Kidney (tissue), 22 donors: ENCODE measurements at places on chromosomes 5 and 9. TPM values are rescaled to one million over a fixed set of nuclear protein-coding genes. Genes with fewer than 3 reads are reported as not detected.

PCDHB11 gene
- polyA plus RNA-seq = 0.47 TPM

ARL14EPL gene
- polyA plus RNA-seq = not detected

LMNB1 gene
- 1.7 TPM for polyA plus RNA-seq

MUSK gene
- not detected for polyA plus RNA-seq

SLCO4C1 gene
- polyA plus RNA-seq = 9.0 TPM

CKS2 gene
- polyA plus RNA-seq = 72.8 TPM

NIPAL4 gene
- polyA plus RNA-seq = not detected

SAP30L gene
- 30.7 TPM for polyA plus RNA-seq

C6 gene
- polyA plus RNA-seq = 5.2 TPM

WNT8A gene
- polyA plus RNA-seq = not detected

IFNK gene
- not detected for polyA plus RNA-seq

HAND1 gene
- not detected for polyA plus RNA-seq

- DNase-seq = peak; percentile 88
Observed at GRCh38 chr9:112348257-112349007, 15.0 kb upstream of the PTBP3 start.

DNA sequence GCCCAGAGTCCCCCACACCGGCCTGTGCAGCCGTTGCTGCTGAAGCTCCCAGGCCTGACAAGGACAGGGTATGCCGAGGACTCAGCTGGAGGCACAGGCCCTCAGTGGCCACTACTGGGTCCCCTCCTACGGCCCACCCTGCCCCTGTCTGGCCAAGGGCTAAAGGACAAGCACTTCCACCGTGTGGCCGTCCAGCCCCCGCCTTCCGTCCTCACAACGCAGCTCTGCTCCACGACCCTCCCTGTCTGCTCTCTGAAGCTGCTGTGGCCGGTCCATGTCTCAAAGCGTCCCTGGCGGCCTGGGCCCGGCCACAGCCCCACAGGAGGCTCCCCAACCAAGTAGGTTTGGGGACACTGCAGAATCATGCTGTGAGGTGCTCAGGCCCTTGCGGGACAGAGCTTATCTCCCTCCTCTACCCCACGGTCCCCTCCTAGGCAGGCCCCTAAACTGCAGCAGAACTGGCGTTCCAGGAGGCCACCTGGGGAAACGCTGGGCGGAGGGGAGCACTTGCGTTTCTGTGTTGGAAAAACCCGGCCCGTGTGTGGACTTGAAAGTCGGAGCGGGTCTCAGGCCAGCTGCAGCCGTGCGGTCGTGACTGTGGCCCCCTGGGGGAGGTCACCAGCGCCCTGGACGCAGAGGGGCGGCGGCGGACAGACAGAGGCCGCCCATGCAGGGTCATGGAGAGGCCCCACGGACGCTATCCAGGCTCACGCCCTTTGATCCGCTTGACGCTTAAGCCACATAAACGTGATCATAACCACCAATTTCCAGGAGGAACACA is 45.6 kb downstream of the NKD2 start:
- DNase-seq = no peak

GRCh38 chr5:111676466-111676865 is 80.5 kb downstream of the NREP start:
- DNase-seq = no peak

- no peak for DNase-seq
Observed at GRCh38 chr5:62948301-62948700, 369.7 kb downstream of the LRRC70 start.

DNA sequence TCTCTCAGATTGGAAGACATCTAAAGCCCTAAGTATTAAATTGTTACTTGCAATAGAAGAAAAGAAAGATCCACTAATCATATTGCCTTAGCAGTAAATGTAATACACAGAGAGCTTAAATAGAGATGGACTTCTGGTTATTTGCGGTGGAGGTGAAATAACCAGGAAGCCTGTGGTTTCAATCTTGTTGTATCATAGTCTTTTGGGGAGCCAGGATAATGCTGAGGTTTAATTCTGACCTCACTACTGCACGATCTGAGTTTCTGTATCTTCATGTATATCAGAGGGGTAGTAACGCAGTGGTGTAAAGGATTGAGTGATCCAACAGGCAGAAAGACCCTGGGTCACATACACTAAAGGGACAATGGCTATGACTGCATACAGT is 71.7 kb downstream of the ANKRD55 start:
- no peak for DNase-seq

DNA sequence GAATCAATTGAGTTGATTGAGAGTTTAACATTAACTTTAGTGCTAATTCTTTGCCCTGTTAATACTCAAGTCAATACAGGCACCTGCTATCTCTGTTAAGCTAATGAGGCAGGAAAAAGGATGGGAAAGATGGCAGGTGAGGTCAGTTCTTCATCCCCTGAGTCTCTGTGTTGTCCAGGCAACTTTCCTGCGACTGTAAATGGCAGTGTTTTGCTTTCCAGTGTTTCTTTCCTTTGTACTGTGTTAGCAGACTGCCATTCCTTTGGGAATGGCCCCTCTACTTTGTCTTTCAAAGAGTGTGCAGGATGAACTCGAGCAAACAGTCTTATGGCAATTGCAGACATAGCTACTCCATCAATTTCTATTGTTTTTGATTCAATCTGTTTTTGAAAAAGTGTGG is 202.2 kb upstream of the VLDLR start:
- DNase-seq = no peak

DNA sequence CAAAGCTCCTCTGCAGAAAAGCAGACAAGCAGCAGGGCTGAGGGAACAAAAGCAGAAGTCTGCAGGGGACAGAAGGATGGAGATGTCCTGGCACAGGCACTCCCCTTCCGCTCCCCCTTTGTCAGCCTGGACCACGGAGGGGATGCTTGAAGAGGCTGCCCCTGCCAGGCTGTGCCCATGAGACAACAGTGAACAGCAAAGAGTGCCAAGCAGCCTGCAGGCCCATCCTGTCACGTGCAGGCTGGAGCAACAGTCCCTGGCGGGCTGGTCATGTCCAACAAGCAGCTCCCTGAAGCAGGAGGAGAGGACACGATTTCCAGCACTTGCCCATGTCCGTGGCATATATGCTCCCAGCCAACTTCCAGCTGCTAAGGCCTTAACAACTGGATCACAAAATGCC is 132.3 kb downstream of the IRX2 start:
- DNase-seq = no peak

DNA sequence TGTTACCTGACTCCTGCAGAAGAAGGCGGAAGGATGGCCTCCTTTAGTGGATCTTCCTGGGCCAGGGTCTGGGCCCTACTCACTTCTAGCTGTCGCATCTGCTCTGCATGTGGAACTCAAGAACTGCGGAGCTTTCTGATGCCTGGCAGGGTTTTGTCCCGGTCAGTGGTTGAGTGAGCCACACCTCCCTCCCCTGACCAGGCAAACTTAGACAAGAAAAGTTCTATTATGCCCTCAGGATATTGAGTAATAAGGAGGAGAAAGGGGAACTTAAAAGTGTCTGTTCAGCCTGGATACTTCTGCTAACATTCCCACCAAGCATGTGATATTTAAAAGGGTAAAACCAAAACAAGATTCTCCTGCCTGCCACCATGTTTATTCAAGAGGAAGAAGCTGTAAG is at the start of gene FYB1:
Gene FYB1, minus strand, starts transcription at position 127 of the 400 bp plus-strand sequence. CDS start 16,603 bp downstream, outside the sequence.
- peak; percentile 38 for DNase-seq

DNA sequence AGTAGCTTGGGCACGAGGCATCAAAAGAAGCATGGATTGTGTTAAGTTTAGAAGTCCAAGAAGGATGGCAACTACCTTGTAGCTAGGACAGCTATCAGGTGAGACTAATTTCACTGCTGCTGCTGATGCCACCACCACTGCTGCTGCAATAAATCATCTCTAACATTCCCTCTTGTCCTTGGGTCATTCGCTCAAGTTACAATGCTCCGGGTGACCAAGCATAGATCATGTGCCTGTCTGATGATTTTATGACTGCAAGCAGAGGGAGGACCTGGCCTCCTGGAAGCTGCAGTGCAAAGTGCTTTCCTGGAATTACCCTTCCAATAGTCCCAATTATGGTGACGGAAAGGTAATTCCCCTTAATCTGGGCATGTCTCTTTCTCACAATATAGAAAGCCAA is 334.4 kb downstream of the PRELID2 start:
- peak; percentile 88 for DNase-seq

DNA sequence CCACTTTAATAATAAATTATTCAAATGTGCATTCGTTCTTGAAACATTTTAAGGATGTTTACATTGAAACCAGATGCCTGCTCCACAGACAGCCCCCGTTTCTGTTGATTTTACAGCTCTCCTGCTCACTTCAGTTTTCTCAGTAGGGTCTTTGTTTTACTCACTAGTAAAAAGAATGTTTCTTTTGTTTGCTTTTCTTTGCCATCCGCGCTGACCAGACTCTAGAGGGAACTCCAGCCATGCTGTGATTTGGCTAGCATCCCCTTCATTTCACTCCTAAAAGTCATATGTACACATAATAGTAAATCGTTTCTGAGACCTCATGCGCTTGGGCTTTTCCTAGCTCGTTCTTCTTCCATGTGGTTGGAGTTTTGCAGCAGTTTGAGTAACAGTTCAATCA is 28.7 kb upstream of the PALM2AKAP2 start:
- DNase-seq = peak; percentile 76

- DNase-seq = peak; percentile 87
Observed at GRCh38 chr9:113682297-113682771, 193.8 kb upstream of the ZNF618 start.

DNA sequence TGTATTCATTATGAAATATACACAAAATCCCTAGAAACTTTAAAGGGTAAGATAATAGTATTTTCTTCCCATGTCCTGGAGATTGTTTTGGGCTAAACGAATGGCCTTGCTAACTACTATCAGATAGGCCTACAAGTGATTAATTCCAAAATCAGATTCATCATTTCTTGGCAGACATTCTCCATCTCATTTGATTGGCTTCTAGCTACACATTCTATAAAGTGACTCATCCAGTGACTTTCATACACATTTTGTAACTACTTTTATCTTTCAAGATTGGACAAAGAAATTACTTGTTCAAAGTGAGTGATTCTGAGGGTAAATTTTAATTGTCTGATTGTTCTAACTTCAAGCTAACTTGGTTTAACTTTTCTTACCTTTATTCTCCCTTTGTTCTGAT is 93.3 kb downstream of the RAPGEF6 start:
- no peak for DNase-seq

DNA sequence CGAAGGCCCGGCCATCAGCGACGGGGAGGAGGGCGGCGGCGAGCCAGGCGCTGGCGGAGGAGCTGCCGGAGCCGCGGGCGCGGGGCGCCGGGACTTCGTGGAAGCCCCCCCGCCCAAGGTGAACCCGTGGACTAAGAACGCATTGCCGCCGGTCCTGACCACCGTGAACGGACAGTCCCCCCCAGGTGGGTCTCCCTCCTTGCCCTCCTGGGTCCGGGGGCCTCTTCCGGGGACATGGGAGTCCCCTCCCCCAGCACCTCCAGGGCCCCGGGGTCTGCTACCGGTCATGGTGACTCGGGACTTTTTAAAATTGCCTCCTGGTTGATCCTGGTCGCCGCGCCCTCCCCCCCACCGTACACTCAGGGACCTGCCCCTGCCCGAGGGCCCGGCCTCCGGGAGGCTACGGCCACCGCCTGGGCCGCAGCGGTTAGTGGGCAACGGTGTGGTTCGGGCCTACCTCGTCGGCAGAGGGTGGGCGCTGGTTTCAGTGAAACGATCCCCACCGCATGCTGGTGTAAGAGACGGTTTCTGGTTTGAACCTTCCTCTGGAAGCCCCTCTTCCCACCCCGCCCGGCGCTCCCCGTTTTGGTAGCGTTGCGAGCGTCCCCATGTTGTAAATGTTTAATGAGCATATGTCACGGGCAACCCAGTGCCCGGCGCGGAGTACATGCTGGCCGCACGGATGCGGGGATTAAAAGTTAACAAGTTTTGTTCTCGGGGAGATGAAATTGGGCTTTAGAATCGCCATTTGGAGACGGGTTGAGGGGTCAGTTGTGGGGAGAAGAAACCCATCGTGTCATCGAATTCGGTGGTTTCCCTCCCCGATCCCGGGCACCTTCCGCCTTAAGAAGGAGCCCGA is 1.1 kb downstream of the LARP1 start:
- peak; percentile 88 for DNase-seq

DNA sequence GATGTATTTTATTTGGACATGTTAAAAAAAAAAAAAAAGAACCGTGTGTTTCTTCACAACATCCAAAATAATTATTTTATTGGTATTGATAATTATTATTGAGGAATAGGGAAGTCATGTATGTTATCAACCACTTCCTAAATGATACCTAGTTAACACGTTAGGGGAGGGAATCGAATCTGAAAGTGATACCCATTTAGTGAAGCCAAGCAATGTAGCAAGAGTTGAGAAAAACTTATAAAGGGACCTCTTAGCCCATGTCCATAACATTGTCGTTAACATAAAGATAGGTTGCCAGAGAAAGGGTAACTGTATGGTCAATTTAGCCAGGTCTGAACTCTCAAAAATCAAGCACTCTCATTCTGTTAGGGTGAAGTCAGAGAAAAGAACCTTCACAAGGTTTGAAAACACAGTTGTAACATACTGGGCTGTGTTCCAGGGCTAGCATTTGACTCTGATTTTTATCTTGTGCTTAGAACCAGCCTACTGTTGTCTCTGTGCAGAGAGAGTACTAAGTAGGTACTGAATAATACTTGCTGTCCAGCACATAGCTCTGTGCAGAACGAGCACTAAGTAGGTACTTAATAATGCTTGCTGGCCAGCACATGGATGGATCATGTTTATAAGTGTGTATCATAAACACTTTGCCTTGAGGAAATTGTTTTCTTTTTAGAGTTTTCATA is 60.4 kb downstream of the GHR start:
- DNase-seq = no peak

DNA sequence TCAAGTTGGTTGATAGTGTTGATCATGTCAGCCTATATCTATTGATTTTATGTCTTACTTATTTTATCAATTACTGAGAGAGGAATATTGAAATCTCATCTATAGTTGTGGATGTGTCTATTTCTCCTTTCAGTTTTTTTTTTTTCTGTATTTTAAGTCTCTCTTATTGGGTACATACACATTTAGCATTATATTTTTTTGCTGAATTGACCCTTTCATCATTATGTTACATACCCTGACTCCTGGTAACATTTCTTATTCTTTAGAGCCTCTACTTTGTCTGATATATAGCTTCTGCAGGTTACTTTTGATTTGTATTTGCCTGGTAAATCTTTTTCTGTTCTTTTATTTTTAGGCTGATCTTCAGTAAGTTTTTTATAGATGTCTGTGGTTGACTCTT is 179.5 kb downstream of the GDNF start:
- no peak for DNase-seq

DNA sequence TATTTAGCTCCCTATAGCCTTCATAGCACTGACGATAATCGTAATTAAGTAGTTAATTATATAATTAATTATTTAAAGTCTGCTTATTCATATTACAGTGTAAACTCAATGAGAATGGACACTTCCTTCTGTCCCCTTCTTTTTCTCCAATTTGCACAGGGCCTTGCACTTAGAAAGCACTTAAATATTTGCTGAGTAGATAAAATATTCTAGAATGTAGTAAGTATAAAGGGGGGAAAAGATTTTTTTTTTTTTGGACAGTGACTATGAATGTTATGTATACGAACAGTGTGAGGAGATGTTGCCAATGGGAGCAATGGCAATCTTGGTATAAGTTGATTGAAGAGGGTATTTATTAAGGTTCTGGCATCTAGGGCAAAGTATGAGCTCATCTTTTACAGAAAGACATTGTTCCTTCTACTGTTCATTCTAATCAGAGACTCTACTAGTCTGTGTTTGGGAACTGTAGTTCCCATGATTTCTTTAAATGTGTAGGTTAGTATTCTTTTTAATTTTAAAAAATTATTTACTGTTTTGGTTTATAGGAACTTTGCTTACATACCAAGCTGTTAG is 49.4 kb downstream of the YTHDC2 start:
- DNase-seq = no peak

GRCh38 chr5:163498886-163499285 is 6.5 kb upstream of the MAT2B start:
- no peak for DNase-seq
